ENCODE measurements at places on chromosomes 12 and 14. TPM values are rescaled to one million over a fixed set of nuclear protein-coding genes. Genes with fewer than 3 reads are reported as not detected.

The DPF3 gene
- total RNA-seq: 2.0 TPM

The NEMP1 gene
- total RNA-seq: 14.7 TPM

The CD4 gene
- 224 TPM for total RNA-seq

The MYO1H gene
- total RNA-seq: not detected

The RECQL gene
- total RNA-seq: 39.6 TPM

The IFNG-AS1 gene
- total RNA-seq: 9.3 TPM

The ACOT4 gene
- 1.1 TPM for total RNA-seq

The EMP1 gene
- 1.6 TPM for total RNA-seq

The LYZ gene
- total RNA-seq: 1.0 TPM

The MGAT4C gene
- not detected for total RNA-seq

The LIN7A gene
- total RNA-seq: 0.25 TPM

The IFT81 gene
- total RNA-seq: 0.91 TPM

The OTX2 gene
- total RNA-seq: not detected

The CLEC9A gene
- total RNA-seq: not detected

The RNASE3 gene
- total RNA-seq: not detected

The RIMKLB gene
- total RNA-seq: 7.7 TPM

The APOF gene
- total RNA-seq: not detected

The TTC6 gene
- not detected for total RNA-seq

The RND1 gene
- 7.3 TPM for total RNA-seq

The GALNT16 gene
- not detected for total RNA-seq

The ZNF268 gene
- total RNA-seq: 8.0 TPM

The GAS2L3 gene
- 0.12 TPM for total RNA-seq

The KRT72 gene
- total RNA-seq: 1.3 TPM

The DUSP16 gene
- 108 TPM for total RNA-seq

The PLBD1 gene
- total RNA-seq: not detected

The G2E3 gene
- 23.9 TPM for total RNA-seq

The POTEM gene
- not detected for total RNA-seq

The NRIP2 gene
- not detected for total RNA-seq

The SHMT2 gene
- 108 TPM for total RNA-seq

The KRT74 gene
- total RNA-seq: not detected

The LRRK2 gene
- total RNA-seq: 0.15 TPM

The ZDHHC22 gene
- total RNA-seq: not detected

The TOMM20L gene
- total RNA-seq: not detected

The TAS2R20 gene
- 2.2 TPM for total RNA-seq

The GPRC5D gene
- not detected for total RNA-seq

The FSCB gene
- total RNA-seq: not detected

The ARMH4 gene
- total RNA-seq: 0.27 TPM

The AKAP3 gene
- 1.5 TPM for total RNA-seq

All from CD4-positive, CD25-positive, alpha-beta regulatory T cell (primary cell).